ENCODE measurements at places on chromosomes 13 and 19.

GRCh38 chr13:59770451-59770850 lies 393.3 kb downstream of the DIAPH3 start:
- no peak for DNase-seq

- DNase-seq, result no peak
Observed at GRCh38 chr13:109401891-109402290, 384.5 kb downstream of the IRS2 start.

GRCh38 chr19:46746281-46747057 lies at the start of gene STRN4:
STRN4 (minus strand) TSS chr19:46746450; CDS start chr19:46746430, 20 bp downstream.
- peak; percentile 77 for DNase-seq

DNA sequence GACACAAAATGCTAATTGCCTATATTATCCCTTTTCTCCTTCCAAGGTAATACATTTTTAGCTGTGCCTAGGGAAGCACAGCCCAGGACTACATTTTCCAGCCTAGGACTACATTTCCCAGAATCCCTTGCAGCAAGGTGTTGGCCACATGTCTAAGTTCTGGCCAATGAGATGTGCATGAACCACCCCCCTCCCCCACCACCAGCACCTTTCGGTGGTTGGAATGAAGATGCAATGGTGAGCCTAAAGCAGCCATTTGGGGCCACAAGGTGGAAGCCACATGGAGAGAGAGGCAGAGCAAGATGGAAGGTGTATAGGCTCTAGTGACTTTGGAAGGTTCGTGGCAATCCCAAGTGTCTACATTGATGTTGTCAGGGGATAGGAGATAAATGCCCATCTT lies 16.2 kb downstream of the UNC13A start:
- no peak for DNase-seq

DNA sequence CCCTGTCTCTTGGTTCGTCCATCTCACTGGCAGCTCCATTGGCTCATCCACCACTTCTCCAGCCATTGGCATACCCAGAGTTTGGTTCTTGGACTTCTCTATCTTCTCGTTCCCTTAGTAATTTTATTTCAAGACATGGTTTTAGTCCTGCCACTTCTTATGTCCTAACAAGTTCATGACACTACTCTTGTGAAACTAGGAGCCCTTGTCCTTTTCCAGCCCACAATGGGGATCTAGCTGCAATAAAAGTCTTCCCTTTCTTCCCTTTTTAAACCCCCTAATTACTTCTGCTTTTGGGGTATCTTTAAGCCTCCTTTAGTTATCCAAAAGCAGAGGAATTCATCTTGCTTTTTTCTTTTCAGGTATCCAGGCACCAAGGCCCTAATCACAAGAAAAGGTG lies 2.9 kb upstream of the RCBTB2 start:
- DNase-seq, result no peak

- no peak for DNase-seq
Observed at GRCh38 chr19:10758978-10759377, 41.1 kb downstream of the DNM2 start.

- peak; percentile 65 for DNase-seq
Observed at GRCh38 chr19:42151782-42152684, 19.8 kb upstream of the POU2F2 start.

DNA sequence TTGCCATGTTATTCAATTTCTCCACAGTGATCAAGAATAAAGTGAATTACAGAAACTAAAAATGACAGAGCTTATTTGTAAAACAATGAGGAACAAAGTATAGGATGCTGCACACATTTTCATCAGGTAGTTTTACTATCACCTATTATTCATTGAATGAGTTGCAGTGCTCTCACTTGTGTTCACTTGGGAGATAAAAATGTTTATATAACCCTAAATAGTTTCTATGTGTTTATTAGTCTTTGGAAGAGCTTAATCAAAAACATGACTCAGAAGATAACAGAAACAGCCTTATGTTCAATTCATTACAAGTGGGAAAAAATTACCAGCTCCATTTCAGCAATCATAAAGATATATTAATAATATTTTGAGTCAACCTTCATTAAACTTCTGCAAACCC lies 796.2 kb downstream of the SLITRK1 start:
- DNase-seq, result no peak

DNA sequence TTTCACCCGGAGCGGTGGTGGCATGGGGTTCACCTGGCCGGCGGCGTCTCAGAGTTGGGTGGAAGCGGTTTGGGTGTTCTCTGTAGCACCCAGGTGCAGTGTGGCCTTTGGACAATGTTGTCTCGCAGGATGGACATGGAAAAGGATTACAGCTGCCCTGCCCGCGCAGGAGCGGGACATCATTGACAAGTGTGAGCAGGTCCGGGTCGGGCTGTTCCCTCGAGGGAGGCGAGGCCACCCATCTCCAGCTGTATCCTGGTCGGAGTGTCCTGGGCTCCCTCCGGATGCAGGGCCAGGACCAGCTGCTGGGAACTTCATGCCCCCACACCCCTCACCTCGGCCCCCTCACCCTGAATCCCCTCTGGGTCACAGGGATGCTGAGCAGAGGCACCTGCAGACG lies 7.8 kb upstream of the ZNF14 start:
- no peak for DNase-seq

GRCh38 chr13:52925775-52926285 lies 77.4 kb upstream of the PCDH8 start:
- DNase-seq, result peak; percentile 57

DNA sequence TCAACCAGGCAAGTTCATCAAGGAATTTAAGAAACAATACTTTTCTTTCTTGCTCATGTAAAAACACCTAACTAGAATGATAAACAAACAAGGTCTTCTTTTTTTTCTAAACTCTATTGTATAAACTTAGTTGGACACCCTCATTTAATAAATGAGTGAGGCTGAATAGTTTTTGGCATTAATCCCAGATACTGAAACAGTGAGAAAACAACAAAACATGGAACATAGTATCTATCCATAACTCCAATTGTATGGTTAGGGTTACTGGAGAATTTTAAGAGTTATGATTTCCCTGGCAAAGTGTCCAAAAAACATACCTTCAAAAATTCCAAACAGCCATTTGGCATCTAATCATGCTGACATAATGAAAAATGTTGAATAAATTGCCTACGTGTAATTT lies 5.8 kb upstream of the POMP start:
- DNase-seq, result no peak

GRCh38 chr13:71481501-71481900 lies 385.5 kb downstream of the DACH1 start:
- no peak for DNase-seq

- DNase-seq, result no peak
Observed at GRCh38 chr19:39818626-39819097, 15.3 kb downstream of the DYRK1B start.

- no peak for DNase-seq
Observed at GRCh38 chr19:17103177-17103576, 27.6 kb downstream of the MYO9B start.

- no peak for DNase-seq
Observed at GRCh38 chr13:47420020-47420419, 523.2 kb upstream of the HTR2A start.

- no peak for DNase-seq
Observed at GRCh38 chr13:113118261-113119021, 4.2 kb upstream of the F10 start.

DNA sequence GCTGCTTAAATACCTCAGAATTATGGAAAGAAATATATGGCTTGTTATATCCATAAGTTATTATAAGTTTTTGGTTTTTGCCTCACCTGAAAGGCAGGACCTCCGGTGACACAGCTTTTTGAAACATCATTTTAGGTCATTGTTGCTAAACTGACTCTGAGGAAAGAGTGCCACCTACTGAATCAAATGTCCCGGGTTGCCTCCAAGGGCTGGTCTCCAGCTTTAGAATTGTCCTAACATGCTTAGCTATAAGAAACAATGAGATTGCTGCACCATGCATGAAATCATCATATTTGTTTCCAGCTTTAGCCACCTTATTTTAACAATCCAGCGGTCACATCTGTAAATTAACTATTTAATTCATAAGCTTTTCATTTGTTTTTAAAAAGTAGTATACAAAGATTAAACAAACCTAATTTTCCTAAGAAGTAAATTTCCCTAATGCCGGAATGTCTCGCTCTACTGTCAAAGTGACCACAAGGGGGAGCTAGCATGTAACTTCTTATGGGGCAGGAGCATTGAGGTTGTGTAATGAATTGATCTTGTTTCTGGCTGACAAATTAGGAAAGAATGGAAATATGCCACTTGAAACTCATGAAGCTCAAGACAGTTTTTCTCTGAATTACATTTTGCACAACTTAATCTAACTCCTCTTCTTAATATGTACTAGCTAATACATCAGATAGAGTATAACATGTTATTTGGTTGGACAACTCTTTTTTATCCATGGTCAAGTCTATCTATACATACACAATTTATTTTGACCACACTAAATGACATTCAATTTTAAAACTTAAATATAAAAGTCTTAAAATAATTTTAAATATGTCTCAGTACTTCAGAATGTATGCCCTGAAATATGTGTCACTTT lies 6.7 kb upstream of the PCDH17 start:
- DNase-seq, result peak; percentile 67

DNA sequence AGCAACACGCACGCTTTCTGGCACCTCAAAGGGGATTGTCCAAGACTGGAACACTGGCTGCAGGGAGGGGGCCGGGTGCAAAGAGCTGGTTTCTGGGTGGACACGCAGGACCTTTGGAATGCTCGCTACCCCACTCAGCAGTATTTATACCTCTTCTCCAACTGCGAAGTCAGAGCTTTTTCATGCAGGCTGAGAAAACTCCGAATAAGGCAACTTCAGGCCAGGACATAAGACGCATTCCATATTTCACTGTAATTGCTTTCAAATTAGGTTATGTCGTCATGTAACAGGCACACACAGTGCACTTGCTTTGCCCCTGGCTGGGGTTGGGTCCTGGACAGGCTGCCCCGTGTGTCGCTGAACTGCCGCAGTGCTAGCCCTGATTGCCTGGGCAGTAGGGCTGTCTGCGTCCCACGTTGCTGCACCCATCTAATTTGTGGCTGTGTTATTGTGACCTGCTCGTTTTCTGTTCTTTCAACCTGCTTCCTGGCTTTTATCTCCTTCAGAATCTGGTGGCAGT lies 44.5 kb downstream of the ACTN4 start:
- DNase-seq, result no peak

- no peak for DNase-seq
Observed at GRCh38 chr19:33246709-33247440, 21.2 kb upstream of the SLC7A10 start.

DNA sequence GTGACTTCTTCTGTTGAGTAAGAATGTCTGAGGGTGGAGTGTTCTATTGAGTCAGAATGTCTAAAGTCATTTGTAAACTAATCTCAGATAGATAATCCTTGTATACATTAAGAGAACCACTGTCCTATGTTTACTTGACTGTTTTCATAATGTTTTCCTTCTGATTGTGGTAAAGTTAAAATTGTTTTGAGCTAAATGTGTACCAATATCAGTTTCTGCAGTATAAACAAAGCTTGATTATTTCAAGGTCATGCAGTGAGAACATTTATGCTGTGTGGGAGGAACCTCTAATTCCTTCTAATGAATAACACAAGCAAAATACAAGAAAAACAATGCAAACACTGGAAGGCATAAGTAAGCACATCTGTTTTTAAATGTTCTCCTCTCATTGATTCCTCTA lies 434.6 kb downstream of the FGF14 start:
- DNase-seq, result no peak

DNA sequence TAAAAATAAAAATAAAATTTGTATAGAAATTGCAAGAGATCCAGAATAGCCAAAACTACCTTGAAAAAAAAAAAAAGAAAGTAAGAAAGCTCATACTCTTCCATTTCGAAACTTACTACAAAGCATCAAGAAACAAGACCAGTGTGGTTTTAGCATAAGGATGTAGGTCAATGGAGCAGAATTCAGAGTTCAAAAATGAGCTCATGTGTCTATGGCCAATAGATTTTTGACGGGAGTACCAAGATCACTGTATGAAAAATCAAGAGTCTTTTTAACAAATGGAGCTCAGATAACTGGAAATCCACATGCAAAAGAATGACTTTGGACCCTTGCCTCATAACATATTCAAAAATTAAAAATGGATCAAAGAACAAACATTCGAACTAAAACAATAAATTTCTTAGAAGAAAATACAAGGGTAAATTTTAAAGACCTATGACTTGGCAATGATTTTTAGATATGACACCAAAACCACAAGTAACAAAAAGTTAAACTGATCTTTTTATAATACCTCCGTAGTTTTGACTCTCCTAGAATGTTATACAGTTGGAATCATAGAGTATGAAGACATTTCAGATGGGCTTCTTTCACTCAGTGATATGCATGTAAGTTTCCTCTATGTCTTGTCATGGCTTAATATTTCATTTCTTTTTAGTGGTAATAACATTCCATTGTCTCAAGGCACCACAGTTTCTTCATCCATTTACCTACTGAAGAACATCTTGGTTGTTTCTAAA lies 43.2 kb downstream of the KLF12 start:
- no peak for DNase-seq

DNA sequence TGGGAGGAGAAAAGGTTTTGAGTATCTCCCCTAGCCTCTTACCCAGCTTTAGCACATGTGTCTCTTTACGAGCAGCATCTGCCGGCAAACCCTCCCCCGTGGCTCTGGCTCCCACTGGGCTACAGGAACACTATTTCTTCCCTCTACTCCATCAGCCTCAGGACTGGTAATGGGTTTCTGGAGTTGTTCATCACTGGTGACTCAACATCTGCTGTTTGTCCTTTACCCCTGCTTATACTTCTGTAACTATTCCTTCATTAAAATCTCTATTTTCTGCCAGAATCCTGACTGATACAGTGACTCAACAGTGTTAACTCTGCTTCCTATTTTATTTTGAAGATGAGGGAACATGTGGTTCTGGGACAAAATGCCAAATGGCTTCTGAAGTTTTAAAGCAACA lies 437.3 kb upstream of the HTR2A start:
- no peak for DNase-seq

DNA sequence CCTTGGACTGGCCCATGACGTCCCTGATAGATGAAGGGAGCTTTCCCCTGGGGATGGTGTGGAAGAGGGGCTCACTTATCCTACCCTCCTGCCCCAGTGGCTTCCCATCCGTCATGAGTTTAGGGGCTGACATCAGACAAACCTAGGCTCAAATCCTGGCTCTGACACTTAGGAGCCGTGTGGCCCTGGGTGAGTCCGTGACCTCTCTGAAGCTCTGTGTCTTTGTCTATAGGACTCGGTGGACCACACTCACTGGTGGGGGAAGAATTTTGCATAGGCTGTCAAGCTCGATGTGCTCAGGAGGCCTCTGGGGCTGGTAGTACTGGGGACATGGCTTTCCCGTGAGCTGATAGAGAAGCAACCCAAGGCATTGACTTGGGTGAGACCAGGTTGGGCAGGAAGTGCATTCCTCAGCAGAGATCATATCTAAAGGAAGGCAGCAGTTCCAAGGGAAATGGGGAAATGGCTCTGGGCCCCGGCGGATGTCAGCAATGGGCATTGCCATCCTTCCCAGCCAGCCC lies 17.4 kb upstream of the AP1M2 start:
- DNase-seq, result no peak

- peak; percentile 58 for DNase-seq
Observed at GRCh38 chr19:29040951-29041350, 172.0 kb downstream of the UQCRFS1 start.
